Progenitor cell of endocrine pancreas (in vitro differentiated cells): ENCODE measurements at places on chromosomes 13 and 19. TPM values are rescaled to one million over a fixed set of nuclear protein-coding genes. Genes with fewer than 3 reads are reported as not detected.

The SRRM5 gene
- total RNA-seq, result 0.64 and 0.79 TPM in 2 replicates

DNA sequence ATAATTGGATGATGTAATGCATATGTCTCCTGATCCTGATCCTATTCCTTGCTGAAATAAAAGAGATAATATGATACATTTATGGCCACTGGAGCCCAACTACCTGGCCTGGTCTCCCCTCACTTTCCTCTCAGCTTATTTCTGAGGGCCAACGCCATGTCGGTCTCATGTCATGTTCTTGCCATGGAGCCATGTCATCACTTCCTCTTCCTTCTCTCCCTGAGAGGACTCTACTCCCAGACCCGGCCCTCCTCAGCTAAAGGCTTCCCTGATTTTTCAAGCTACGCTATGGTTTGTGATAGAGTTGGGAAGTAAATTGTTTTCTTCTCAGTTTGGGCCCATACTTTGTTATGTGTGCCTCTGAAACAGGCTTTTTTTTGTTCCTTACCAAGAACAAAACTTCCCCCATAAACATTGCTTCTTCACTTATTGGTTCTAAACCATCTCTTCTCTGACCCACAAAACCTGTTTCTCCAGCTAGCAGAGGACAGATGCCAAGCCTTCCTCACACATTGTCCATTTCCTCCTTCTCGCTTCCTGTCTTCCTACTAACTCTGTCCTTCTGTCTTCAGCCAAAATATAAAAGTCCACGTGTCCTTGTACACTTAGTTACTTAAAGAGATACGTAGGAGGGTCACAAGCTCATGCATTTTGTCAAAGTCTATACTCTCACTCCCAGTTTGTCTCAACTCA, 319.9 kb upstream of the DACH1 start:
- no peak for DNase-seq

DNA sequence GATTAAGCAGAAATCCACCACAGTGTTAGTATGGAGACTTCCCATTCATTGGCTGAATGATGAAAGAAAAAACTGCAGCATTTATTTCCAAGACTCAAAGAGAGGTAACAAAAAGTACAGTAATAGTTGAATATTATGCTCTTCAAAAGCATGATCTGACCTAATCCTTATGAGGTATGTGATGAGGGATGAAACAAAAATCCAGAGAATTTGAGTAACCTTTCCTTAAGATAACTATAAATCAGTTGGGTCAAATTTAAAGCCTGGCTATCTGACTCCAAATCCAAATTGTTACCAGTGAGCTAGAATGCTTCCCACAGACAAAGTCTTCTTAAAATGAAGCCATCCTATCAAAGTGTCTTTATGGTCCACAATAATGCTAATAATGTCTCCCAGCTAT, 38.1 kb downstream of the NUFIP1 start:
- DNase-seq, result no peak

DNA sequence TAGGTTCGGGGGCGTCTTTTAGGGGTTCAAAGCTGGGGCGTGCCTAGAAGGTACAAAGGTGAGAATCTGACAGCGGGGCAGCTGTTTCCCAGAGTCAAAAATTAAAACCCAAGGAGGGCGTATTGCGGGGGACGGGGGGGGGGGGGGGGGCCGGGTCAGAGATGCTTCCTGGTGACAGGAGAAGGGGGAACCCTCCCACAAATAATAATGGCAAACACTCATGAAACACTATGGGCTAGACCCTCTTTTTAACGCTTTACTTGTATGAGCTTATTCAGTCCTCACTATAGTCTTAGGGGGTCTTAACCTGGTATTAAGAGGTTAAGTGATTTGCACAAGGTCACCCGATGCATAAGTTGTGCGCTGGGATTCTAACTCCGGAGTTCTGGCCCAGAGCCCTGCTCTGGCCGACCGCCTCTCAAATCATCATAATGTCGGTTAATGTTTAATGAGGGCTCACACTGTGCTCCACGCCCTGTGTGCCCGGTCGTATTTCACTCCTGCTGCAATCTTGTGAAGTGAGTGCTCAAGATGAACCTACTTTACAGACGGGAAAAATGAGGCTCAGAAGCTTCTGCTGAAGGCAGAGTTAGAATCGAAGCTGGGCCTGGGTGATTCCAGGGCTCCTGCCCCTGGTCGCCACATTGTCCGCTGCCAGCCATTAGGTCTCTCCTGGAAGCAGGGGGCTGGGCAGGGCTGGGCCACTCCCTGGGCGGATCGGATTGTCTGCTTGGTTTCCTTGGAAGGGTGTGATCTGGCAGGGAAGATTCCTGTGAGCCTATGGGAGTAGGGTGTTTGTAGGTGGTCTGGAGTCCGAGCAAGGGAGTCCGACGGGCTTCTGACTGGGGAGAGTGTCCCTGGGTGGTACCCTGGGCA, 964 bp downstream of the PAK4 start:
- DNase-seq, result no peak

GRCh38 chr13:108496362-108497210, 132.8 kb upstream of the MYO16 start:
- no peak for DNase-seq

DNA sequence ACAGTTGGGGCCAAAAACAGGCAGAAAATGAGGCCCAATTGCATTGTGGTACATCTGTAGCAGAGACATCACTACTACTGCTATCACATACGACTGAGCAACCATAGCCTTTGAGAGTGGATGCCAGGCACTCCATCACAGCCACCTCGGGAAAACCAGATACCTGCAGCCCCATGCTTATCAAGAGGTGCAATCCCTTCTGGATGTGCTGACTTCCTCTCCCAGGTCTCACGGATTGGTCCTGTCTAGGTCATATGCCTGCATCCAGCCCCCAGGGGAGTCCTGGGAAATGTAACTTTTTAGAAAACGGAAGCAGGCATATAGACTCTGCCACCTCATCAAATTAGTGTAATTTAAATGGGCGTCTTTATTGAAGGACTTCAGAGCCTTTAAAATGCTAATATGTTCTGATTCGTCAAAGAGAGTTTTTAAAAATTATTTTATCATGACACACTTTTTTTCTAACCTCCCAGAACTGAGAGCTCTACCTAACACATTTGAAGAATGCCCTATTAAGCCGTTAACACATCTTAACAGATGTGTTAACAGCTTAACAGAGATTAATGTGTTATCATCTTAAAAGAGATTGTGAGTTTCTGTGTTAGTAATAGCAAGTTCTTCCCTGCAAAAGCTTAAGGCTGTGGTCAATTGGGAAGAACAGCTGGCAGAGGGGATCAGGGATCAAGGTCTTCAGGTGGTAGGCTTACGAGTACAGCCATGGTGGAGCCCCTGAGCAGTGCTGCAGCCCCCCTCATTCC, 63.9 kb downstream of the DLEU7 start:
- DNase-seq, result no peak

- DNase-seq, result peak; percentile 49
Measured at GRCh38 chr19:19860756-19861390, 4.8 kb upstream of the ZNF253 start.

DNA sequence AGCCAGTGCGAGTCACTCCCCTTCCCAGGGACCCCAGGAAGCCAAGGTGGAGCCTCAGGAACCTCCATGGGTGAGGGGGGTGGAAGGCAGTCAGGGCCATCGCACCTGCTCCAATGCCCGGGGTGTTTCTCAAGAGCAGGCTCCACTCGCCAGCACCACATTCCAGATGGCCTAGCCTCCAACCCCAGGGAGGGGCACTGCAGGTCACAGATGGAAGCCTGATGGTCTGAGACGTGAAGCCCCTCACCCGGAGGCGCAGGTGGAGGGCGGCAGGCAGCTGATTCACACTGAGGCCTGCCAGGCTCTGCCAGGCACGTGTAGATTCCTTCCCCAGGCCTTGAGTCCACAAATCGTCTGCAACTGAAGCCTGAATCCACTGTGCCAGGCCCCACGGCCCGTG, 23.0 kb upstream of the ISYNA1 start:
- no peak for DNase-seq

- DNase-seq, result no peak
Measured at GRCh38 chr13:30974350-30974749, 41.9 kb downstream of the TEX26 start.

DNA sequence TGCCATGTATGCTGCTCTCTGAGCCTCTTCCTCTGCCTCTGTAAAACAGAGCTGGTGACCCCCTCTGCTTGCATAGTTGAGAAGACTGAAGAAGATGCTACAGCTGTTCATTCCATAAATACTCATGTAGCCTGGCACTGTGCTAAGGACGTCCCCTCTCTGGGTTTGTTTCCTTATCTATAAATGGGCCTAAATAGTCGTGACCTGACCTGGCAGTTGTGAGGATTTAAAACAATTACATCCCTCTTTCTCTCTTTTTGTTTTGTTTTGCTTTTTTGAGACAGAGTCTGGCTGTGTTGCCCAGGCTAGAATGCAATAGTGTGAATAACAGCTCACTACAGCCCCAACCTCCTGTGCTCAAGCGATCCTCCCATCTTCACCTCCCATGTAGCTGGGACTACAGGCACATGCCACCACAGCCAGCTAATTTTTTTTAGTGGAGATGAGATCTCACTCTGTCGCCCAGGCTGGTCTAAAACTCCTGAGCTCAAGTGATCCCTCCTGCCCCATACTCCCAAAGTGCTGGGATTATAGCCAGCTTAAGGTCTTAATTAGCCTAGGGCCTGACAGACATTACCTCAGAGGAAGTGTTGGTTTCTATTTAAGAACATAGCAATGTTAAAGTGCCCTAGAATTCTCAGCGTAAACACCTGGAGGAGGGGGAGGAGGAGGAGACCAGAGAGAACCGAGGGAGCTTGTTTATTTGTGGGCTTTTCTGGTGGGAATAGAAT, 4.6 kb downstream of the WDR62 start:
- DNase-seq, result no peak

DNA sequence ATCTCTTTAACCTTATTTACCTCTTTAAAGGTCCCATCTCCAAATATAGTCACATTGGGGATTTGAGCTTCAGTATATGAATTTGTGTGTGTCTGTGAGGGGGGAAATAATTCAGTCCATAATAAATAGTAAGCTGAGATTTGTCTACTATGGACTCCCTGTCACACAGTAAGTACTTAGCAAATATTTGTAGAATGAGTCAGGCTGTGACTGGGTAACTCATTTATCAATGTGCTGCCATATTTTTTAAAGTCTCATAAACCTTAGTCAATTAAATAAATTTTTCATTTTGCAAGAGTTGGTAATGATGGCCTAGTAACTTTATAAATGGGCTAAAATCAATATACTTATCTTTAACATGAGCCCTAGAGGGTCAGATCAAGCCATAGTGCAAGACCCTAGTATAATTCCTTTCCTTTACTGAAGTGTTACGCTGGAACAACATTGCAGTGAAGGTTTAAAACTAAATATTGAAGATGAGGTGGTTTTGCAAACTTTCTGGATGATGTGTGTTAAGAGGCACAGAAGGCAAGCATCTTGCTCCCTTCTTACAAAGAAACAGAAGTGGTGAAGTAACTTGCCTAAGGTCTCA, 305.1 kb downstream of the KCNRG start:
- DNase-seq, result no peak
